ENCODE measurements at places on chromosomes 1 and 21. TPM values are rescaled to one million over a fixed set of nuclear protein-coding genes. Genes with fewer than 3 reads are reported as not detected.

DNA sequence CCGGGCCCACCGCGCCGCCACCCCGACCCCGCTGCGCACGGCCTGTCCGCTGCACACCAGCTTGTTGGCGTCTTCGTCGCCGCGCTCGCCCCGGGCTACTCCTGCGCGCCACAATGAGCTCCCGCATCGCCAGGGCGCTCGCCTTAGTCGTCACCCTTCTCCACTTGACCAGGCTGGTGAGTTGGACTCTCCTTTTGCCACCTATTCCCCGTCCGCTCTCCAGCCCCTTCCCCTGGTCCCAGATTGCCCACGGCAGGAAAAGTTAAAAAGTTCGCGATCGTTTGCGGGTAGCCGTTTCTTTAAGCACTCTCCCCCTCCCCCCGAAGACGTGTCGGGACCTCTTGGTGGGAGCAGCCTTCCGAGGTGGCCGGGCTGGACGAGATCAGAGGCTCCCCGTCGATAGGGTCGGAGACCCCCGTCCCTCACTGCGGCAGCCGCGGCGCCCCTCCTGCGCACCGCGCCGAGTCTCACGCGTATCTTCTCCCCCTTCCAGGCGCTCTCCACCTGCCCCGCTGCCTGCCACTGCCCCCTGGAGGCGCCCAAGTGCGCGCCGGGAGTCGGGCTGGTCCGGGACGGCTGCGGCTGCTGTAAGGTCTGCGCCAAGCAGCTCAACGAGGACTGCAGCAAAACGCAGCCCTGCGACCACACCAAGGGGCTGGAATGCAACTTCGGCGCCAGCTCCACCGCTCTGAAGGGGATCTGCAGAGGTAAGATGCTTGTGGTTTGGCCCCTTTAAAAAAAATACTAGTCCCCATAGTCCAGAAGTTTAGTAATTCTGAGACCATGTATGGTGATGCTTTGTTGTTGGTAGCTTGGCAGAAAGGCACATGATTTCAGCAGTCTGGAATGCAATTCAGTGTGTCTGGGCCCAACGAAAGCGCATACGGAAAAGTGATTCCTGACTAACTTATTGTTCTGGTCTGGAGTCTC lies 576 bp downstream of the CCN1 start:
- H3K4me1 ChIP-seq = peaks cover 33% of the 10 kb centered on the region
- DNase-seq = peak; percentile 82
- peak overlapping the region; percentile 92 for H3K4me3 ChIP-seq
- peaks cover 20% of the 10 kb centered on the region for H3K36me3 ChIP-seq

Gene C1QTNF12
- not detected for total RNA-seq

GRCh38 chr1:195188821-195189220 lies 1419.4 kb downstream of the KCNT2 start:
- no peaks in the 10 kb centered on the region for H3K4me1 ChIP-seq
- no peak overlapping the region for H3K4me3 ChIP-seq
- no peak for DNase-seq
- no peak overlapping the region for H3K27ac ChIP-seq
- H3K27me3 ChIP-seq = no peaks in the 10 kb centered on the region

DNA sequence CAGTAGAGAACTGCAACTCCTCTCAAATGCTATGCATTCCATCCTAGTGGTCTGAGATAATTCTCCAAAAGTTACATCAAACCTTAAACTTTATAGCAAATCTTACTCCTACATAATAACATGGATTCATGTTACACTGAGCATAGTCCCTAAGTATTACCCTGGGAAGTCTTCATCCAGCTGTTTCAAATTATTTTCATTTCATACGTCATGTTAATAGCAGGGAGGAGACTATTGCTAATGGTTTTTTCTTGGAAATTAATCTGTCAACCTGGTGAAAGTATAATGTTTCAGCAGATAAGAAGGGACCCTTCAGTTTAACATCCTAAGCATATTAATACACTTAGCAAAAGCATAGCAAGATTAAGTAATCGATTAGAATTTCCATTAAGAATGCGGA lies 318.1 kb downstream of the USP25 start:
- no peaks in the 10 kb centered on the region for H3K27me3 ChIP-seq
- H3K27ac ChIP-seq = no peak overlapping the region
- DNase-seq = no peak
- H3K4me1 ChIP-seq = no peaks in the 10 kb centered on the region
- H3K4me3 ChIP-seq = no peak overlapping the region
- no peaks in the 10 kb centered on the region for H3K36me3 ChIP-seq

DNA sequence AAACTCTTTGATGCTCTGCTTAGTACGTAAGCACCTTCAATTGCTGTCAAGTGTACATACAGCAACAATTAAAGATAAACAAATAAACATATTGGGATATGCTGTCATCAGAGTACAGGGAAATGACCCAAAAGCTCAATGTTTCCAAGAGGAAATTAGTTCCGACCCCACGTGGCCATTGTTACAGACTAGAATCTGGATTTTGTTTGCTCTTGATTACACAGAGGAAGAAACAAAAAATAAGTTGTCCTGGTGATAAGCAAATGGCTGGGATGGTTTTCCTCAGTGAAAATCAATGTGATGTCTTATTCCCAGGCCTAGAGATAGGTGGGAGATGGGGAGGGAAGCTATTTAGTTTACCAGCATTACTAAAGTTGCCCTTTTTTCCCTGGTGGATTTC lies 113.0 kb upstream of the UBE2U start:
- H3K27me3 ChIP-seq = no peaks in the 10 kb centered on the region
- H3K4me1 ChIP-seq = no peaks in the 10 kb centered on the region
- no peak overlapping the region for H3K27ac ChIP-seq
- no peak for DNase-seq

- no peak overlapping the region for H3K4me3 ChIP-seq
- no peaks in the 10 kb centered on the region for H3K27me3 ChIP-seq
- H3K27ac ChIP-seq = no peak overlapping the region
- peaks cover 38% of the 10 kb centered on the region for H3K4me1 ChIP-seq
These were observed 202.5 kb downstream of the FGGY start for GRCh38 chr1:59499273-59499942.

Gene SFN
- 0.54 TPM for total RNA-seq

GRCh38 chr1:12434174-12434573 lies 183.8 kb downstream of the DHRS3 start:
- peak overlapping the region; percentile 88 for H3K27ac ChIP-seq
- DNase-seq = peak; percentile 47
- no peaks in the 10 kb centered on the region for H3K27me3 ChIP-seq
- H3K4me3 ChIP-seq = no peak overlapping the region
- H3K4me1 ChIP-seq = peaks cover 52% of the 10 kb centered on the region

GRCh38 chr1:78687914-78688313 lies 38.3 kb downstream of the IFI44 start:
- DNase-seq = no peak
- H3K36me3 ChIP-seq = no peaks in the 10 kb centered on the region
- no peak overlapping the region for H3K27ac ChIP-seq
- H3K4me3 ChIP-seq = no peak overlapping the region

DNA sequence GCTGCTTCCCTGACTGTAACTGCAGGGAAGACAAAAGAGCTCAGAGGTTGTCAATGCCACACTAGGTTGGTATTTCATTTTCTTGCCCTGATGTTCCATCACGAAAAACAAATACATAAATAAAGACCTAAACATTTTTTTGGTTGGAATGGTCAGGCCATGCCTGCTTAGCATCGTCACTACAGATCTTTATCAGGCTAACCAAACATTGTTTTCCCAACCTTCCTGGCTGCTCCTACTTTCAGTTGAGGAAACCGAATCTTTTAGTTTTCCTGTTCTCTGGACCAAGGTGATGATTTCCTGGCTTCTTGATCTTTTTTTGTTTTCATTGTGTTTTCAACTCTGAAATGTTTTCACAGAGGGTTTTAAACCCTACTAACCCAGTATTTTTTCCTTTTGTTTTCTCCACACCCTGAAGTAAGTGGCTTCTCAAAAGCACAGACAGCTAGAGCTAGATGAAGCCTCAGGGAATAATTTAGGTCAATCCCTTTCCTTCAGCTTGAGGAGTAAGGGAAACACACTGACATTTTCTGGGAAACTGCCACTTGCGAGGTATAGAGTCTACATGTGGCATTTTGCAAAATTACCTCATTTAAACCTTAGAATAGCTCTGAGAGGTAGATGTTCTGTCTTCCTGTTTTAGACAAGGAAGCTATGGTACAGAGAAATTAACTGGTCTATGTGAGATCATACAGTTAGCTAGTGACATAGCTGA lies 67.2 kb upstream of the CNN3 start:
- H3K4me1 ChIP-seq = no peaks in the 10 kb centered on the region

DNA sequence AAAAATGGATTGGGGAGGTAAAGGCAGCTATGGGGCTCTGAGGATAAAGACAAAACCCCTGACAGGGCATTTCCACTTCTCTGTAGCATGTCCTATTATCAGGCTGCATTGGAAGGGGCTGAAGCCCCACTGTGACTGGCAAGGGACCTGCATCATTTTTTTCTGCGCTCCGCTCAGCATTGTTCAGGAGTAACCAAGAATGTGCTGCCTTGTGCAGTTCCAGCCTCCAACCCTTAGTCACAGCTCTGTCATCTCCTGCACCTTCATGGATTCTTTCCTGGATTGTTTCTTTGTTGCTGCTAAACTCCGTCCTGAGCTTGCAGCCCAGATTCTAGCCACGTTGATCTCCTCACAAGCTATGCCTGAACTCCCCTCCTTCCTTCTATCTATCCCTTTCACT lies 37.4 kb downstream of the SERTAD4 start:
- no peaks in the 10 kb centered on the region for H3K27me3 ChIP-seq
- H3K4me3 ChIP-seq = no peak overlapping the region
- H3K36me3 ChIP-seq = no peaks in the 10 kb centered on the region

Gene VASH2
- 0.24 TPM for total RNA-seq

GRCh38 chr1:173536223-173536622 lies 59.1 kb downstream of the PRDX6 start:
- no peak for DNase-seq
- H3K27me3 ChIP-seq = no peaks in the 10 kb centered on the region
- H3K36me3 ChIP-seq = no peaks in the 10 kb centered on the region
- no peaks in the 10 kb centered on the region for H3K4me1 ChIP-seq

DNA sequence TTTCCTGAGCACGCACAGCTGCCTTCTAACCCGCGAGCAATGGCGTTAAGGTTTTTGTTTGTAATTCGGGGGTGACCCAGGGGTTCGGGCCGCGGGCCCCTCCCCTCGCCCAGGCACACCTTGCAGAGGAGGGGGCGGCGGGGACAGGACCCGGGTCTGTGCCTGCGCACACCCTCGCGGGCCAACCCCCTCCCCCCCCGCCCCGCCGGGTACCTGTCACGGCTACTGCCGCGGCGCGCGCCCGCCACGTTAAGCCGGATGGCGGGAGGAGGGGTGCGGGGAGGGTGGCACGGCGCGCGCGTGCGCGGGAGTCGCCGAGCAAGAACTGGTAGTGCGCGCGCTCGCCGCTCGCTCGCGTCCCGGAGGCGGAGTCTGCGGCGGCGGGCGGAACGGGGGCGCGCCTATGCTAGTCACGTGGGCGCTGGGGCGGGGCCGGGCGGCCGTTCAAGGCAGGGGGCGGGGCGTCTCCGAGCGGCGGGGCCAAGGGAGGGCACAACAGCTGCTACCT lies at the start of gene TPTE:
Gene TPTE, plus strand, starts transcription at position 493 of the 508 bp plus-strand sequence. CDS start 17,141 bp downstream, outside the sequence.
- DNase-seq = no peak
- H3K4me1 ChIP-seq = no peaks in the 10 kb centered on the region
- no peaks in the 10 kb centered on the region for H3K36me3 ChIP-seq
- H3K27me3 ChIP-seq = no peaks in the 10 kb centered on the region
- no peak within 1 kb of the TSS for H3K27ac ChIP-seq
- no peak within 1 kb of the TSS for H3K4me3 ChIP-seq

- no peaks in the 10 kb centered on the region for H3K27me3 ChIP-seq
- H3K4me3 ChIP-seq = no peak overlapping the region
- no peak overlapping the region for H3K27ac ChIP-seq
- no peaks in the 10 kb centered on the region for H3K36me3 ChIP-seq
These were observed 260.1 kb downstream of the VAV3 start for GRCh38 chr1:107704911-107705310.

Gene KRTAP10-7
- not detected for total RNA-seq
